ENCODE measurements at places on chromosomes 13 and 19. TPM values are rescaled to one million over a fixed set of nuclear protein-coding genes. Genes with fewer than 3 reads are reported as not detected.

GRCh38 chr13:31101472-31102170 is 60.1 kb downstream of the HSPH1 start:
- DNase-seq: no peak

DNA sequence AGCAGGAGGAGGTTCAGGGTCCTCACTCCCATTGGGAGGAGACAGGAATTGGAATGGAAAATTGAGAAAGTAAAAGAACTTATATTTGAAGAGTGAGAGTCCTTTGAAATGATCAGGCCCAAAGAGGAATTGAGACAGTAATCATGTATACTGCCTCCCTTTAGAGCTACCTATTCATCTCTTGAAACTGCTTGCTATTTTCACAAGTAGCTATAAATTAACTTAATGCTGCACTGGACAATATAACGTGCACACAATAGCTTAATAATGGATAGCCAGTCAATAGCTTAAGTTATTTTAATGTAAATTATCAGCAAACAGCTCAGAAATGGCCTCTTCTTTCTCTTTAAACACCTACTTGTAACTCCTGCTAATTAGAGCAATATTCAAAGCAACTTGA is 46.6 kb upstream of the MYCBP2 start:
- no peak for DNase-seq

The OR7C1 gene
- 0.03 TPM for total RNA-seq

GRCh38 chr19:38805180-38805579 is 7.6 kb downstream of the LGALS4 start:
- no peak for DNase-seq

- no peak for DNase-seq
Observed at GRCh38 chr13:112891477-112892401, 77.3 kb upstream of the MCF2L start.

DNA sequence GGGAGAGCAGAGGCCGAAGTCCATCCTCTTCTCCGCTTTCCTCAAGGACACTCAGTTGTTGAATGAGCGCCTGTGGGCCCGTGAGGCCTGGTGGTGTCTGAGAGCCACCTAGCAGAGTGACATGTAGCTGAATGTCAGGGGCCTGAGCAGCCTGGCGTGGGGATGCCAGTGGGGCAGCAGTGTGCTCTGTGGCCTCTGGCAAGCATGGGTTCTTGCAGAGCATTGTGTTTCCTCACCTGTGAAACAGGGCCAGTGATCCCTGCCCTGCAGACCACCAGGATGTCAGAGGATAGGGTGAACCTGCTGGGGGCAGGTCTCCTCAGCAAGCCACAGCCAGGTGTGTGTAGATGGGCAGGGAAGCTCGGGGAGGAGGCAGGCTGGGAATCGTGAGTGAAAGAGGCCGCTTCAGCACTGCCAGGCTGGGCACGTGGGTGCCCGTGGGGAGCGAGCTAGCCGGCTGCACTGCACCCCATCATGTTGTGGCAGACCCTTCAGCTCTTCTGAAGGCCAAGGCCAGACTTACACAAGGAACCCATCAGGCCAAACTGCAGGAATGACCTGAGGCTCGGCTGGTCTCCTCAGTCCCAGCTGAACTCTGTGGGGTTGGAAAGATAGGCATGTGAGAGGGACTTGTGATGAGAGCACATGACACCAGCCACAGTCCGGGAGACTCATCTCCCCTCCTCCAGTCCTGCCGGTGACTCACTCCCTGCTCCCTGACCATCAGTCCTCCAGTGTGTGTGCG is 5.0 kb downstream of the PPP1R37 start:
- DNase-seq: no peak

GRCh38 chr13:24890256-24890655 is 126.3 kb downstream of the RNF17 start:
- no peak for DNase-seq

DNA sequence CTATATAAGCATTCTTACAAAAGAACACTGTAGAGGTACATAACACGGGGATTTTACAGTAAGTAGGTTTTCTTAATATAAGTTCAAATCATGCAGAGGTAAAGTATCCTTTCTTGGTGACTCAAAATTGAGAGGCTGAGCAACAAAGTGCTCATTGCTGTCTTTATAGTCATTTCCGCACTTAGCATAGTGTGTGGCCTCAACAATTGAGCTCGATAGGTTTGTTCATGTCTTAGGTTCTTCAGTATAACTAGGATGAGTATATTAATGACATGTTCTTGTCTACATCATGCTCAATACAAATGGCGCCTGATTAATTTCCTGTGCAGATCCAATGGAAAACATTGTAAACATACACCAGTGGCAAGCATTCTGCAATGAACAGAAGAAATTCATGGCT is 1.4 kb downstream of the WDFY2 start:
- no peak for DNase-seq

GRCh38 chr13:94515911-94516310 is 36.4 kb upstream of the DCT start:
- DNase-seq: no peak

The EDNRB gene
- 21.7 TPM for total RNA-seq

Measured in cardiac septum (tissue), 1 donor.